Immature natural killer cell (primary cell): ENCODE measurements at places on chromosomes 11 and 22.

DNA sequence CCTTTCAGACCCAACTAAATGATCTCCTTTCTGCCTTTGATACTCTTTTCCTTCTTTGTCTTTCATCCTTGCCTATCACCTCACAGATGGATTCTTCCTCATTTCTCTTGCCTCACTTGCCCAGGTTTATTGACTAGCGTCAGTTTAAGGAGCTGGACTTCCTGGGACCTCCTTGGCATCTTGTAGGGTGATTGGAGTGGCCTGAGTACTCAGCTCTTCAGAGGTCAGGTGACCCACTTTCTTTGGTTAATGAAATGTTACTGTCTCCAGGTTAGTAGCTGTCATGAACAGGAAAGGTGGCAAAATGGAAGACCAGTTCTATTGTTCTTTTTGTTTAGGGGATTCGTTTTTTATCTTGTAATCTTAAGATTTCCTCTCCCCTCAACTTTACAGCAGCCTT lies 4.6 kb upstream of the BACE1-AS start:
- DNase-seq, result no peak

DNA sequence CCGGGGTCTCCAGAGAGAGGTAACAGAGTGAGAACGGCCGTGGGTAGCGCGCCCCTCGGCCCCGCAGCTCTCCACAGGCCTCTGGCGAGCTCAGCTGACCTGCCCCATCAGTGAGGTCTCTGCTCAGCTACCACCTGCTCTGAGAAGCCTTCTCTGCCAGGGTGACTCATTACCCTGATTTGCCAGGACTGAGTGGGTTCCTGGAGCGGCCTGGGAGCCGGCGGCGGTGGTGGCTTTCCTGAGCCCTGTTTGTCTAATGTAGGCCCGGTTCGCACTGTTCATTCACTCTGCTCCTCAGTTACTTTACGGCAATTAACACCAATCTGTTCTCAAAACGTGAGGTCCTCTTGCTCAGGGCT lies 351.0 kb upstream of the B3GAT1 start:
- no peak for DNase-seq

DNA sequence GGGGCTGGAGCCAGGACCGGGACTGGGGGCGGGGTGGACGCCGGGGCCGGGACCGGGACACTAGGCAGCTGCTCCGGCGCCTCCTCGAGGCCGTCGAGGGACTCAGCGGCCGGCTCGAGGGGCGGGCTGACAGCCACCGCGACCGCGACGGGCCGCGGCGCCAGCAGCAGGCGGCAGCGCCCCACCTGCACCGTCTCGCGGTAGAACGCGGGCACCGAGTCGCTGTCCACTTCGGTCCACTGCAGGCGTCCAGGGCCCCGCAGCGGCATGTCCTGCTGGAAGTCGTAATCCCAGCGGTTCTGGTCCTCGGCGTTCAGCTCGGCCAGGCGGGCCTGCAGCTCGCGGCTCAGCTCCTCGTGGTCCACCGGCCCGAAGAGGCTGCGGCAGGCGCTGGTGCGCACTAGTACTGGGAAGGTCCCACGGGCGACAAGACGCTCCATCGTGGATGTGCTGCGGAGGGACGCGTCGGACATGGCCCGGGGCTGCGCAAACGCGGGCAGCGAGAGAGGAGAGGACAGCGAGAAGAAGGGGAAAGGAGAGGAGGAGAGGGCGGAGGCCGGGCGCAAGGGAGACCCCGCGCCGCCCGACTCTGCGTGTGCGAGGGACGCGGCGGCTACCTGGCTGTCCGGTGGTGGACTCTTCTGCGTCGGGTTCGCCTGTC lies 428 bp downstream of the CDKN1C start:
- DNase-seq, result peak; percentile 44

- no peak for DNase-seq
These were observed 92.3 kb upstream of the AMOTL1 start for GRCh38 chr11:94675813-94676212.

GRCh38 chr11:126154691-126155090 lies 56.8 kb downstream of the RPUSD4 start:
- DNase-seq, result no peak

GRCh38 chr11:27085605-27086004 lies 45.0 kb downstream of the BBOX1 start:
- no peak for DNase-seq
